Nucleus accumbens (tissue), 56 donors: ENCODE measurements at places on chromosomes 13 and 19.

DNA sequence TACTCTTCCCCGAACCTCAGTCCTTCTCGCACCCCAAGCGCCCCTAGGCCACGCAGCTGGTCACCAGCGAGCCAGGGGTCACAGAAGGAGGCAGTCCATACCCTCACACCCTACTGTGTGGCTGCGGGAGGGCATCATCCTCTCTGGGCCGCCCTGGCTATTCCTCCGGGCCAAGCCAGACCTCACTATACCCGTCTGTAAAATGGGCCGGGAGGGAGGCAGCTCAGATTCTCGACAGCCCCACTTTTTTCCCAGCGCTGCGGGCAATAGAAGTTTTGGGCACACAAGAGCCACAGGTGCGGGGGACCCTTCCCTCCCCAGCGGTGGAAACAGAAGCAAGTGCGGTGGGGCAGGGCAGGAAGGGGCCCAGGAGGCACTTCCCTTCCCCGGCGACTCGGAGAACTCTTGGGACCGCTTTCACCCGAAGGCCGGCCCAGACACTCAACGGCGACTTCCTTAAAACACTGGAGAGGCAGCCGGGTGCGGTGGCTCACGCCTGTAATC lies 5.6 kb upstream of the ARRDC2 start:
- no peak for DNase-seq

DNA sequence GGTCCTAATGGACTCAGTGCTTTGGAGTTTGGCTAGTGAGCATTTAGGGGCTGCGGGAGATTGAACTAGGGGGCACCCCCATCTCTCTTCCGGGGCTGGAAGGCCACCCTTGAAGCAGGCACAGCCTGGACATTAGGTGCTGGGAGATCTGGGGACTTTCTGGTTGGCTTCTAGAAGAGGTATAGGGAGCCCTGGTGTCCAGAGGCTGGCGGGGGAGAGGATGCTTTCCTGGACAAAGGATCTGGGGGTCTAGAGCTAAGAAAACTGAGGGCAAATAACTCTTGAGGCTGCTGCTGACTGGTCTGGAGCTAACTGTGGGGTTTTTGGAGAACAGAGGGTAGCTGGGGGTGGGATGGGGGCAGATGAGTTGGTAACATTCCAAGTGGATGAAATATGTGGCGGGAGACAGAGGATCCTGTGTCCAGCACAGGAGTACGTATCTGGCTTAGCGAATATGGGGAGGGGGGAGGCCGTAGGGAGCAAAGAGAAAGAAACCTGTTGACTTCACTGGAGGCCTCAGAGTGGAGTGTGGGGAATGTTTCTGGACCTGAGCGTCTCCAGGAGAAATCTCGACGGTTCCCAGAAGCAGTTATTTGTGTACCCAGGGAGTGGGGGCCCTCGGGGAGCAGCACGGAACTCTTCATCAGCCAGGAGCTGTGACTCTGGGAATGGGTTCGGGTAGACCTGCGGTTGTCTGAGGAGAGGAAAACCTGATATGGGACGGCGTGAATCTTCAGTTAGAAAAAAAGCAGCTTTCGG lies 1.4 kb downstream of the HNRNPUL1 start:
- no peak for DNase-seq

DNA sequence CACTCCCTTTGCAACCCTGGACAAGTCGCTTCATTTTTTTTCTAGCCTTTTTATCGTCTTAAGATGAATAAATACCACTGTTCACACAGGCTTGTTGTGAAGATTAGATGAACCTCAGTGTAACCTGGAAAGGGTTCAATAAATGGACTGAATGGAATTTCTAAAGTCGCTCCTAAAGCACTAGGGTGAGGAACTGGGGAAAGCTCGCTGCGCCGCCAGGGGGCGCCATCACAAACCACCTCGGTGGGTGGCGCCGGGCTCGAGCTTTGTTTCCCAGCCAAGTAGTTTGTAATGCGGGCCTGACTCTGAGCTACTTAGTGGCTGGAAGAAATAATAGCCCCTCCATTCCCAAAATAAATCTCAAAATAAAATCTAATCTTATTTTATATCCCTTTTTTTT lies 2.2 kb upstream of the CEACAM6 start:
- no peak for DNase-seq

DNA sequence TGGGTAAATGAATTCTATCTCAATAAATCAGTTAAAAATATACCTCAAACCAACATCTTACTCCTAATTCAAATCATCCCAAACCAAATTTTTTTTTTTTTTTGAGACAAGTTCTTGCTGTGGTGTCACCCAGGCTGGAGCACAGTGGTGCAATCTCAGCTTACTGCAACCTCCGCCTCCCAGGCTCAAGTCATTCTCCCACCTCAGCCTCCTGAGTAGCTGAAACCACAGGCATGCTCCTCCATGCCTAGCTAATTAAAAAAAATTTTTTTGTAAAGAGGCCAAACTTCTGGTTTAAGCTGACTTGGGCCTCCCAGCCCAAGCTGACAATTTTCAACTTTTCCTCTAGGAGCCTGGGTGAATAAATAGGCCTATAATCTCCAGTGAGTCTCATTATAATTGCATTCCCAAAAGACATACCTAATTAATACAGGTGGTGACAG lies 22.1 kb upstream of the OLFM2 start:
- no peak for DNase-seq

GRCh38 chr19:44303320-44303719 lies 1.5 kb downstream of the ZNF235 start:
- DNase-seq: no peak
